Cerebellar cortex (tissue), 1 donor: ENCODE measurements at places on chromosomes 1 and 21.

GRCh38 chr1:36304970-36305914 is 926 bp upstream of the SH3D21 start:
- DNase-seq: no peak

- peak; percentile 28 for DNase-seq
Measured at GRCh38 chr1:109255097-109255651, 5.8 kb downstream of the CELSR2 start.

DNA sequence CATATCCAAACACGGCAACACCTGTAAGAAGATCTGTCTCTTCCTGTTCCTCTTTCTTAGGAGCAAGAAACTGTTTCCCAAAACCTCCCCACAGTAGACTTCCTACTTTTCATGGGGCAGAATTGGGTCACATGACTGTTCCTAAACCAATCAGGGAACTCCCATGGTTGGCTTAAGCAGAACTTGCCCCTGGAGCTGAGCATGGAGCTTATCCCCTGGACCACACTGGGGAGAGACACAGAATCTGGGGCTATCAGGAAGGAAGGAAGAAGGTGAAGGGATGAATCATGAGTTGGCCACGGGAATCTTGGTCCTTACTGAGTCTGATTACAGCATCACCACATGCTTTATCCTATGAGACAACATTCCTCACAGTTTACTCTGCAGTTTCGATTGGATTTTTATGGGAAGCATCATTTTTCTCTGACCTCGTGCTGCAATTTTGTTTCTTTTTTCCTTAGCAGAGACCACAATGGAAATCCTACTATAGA is 81.8 kb downstream of the CDC7 start:
- DNase-seq: peak; percentile 45

GRCh38 chr1:235851939-235852338 is 14.8 kb downstream of the LYST start:
- DNase-seq: no peak

DNA sequence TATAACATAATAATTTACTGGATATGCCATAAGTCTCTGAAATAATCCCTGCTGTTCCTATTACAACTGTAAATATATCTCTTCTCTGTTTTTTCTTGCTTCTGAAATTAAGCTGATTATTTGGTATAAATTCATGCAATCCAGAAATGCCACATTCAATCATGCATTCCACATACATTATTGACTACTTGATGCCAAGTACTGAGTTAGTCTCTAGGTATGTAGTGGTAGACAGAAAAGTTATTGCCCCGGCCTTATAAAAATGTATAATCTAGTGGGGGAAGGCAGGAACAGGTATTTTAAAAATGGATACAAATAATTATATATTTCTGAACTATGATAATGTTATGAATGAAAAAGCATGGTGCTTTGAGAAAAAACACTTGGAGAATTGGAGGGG is 338.6 kb upstream of the SNX7 start:
- DNase-seq: no peak

GRCh38 chr1:159282118-159282517 is 20.0 kb upstream of the FCER1A start:
- no peak for DNase-seq

DNA sequence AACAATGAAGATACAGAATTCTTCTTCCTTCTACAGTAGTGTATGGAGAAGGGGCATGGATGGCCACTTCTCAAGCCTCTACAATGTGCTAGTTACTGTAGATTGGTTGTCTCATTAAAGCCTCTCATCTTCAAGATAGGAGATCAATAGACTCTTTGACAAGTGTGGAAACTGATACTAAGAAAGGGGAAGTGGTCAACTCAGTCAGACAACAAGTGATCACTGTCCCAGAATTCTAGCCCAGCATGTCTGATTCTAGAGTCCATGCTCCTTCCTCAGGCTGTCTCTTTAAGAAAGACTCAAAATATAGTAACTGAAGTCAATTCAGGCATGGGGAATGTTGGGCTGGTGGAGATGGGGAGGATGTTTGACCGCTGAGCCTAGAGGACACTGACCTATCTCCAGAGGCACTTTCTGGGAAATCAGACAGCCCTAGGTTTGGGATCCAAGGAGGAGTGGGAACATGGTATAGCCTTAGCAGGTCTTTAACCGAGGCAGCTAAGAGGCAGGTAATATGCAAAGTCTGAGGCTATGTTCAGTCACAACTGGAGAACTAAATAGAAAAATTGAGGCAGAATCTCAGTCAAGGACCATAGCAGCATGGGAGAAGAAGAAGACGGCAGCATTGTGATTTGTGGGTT is 39.3 kb upstream of the EYA3 start:
- DNase-seq: no peak

DNA sequence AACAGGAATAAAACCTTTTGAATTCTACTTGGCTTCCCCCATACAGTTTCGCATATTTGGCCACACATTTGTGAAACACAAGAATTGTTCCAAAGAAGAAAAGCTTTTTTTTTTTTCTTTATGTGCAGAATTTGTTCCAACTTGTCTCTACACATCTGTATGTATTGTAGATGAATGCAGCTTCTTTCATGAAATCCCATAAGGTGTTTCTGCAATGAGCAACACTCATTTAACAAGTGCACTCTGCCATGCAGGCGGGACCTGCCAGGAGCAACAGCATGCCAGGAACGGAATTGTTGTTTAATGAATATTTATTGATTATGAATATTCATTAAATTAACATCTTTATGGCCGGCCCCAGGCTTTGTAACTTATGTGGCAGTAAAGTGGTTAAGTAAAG is 1075.0 kb downstream of the TTLL7 start:
- no peak for DNase-seq

DNA sequence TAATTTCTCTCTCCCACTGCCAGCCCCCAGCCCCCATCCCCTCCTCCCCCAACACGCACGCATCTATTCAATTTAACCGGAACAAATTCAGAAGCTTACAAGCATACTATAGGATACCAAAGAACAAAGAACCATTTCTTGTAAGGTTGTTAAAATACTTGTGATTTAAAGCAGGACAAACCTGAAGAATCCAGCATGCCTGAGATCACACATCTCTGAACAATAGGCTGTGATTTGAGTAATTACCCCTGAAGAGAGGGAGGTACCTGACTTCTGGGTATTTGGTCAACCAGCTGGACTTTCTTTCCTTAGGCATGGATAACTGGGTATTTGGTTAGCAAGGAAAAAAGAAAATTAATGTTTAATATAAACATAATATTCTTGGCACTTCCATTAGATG is 105.1 kb downstream of the NMNAT2 start:
- no peak for DNase-seq

GRCh38 chr1:247746391-247746935 is 1.5 kb downstream of the OR14A2 start:
- no peak for DNase-seq

GRCh38 chr21:21971384-21971783 is 973.2 kb downstream of the NCAM2 start:
- DNase-seq: no peak

GRCh38 chr1:161367684-161368400 is at the start of gene CFAP126:
Gene CFAP126, minus strand, starts transcription at chr1:161367876. Its CDS starts 8 bp downstream, at chr1:161367868.
- peak; percentile 58 for DNase-seq

- no peak for DNase-seq
Measured at GRCh38 chr1:188937965-188938551, 1539.6 kb downstream of the BRINP3 start.

DNA sequence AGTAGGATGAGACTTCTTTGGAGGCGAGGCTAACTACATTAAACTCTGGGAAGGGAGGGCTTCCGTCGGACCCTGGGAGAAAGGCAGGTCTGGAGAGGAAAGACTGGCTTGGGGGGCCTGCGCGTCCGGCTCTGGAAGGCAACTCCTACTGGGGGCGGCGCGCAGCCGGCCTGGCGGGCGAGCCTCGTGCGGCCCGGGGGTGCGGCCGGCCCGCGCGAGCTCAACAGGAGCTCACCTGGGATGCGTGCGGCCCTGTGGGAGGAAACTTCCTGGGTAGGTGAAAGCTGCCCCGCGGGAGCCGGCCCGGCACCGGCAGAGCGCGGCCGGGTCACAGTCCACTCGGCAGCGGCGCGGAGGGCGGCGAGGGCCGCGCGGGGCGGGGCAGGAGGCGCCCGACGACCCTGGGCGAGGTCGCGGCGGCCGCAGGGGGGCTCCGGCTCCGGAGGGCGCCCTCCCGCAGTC is 449 bp downstream of the EPS15 start:
- DNase-seq: no peak

- no peak for DNase-seq
Measured at GRCh38 chr21:36403713-36404112, 18.5 kb downstream of the CHAF1B start.

DNA sequence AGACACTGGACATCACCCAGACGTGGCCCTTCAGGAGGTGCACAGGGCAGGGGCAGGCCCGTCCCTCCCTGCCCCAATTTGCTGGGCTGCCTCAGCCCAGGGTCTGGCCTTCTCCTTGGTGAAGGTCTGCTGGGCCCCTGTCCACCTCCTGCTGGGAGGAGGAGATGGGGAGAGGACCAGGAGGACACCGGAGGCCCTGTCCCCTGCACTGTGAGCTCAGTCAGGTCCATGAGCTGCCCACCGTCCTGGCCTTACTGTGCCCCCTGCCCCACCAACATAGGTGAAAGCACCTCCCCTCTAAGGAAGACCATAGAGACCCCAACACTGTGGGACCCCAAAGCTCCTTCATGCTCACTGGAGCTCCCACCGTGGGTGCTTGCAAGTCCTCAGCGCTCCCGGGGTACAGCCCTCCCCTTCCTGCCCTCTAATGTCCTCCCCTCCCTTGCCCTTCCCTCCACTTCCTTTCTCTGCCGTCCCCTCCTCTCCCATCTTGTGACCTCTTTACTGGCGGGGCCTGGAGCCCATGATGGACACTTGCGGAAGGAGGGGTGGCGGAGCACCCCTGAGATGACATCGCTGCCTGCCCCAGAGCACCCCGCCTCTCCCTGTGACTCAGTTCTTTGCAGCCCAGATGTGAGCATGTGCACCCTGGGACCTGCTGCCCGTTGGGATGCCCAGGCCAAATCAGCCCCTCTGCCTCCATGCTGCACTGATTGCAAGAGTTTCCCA is 4.6 kb downstream of the LRRC3 start:
- no peak for DNase-seq

GRCh38 chr1:244796719-244797406 is 38.6 kb upstream of the COX20 start:
- DNase-seq: peak; percentile 79

DNA sequence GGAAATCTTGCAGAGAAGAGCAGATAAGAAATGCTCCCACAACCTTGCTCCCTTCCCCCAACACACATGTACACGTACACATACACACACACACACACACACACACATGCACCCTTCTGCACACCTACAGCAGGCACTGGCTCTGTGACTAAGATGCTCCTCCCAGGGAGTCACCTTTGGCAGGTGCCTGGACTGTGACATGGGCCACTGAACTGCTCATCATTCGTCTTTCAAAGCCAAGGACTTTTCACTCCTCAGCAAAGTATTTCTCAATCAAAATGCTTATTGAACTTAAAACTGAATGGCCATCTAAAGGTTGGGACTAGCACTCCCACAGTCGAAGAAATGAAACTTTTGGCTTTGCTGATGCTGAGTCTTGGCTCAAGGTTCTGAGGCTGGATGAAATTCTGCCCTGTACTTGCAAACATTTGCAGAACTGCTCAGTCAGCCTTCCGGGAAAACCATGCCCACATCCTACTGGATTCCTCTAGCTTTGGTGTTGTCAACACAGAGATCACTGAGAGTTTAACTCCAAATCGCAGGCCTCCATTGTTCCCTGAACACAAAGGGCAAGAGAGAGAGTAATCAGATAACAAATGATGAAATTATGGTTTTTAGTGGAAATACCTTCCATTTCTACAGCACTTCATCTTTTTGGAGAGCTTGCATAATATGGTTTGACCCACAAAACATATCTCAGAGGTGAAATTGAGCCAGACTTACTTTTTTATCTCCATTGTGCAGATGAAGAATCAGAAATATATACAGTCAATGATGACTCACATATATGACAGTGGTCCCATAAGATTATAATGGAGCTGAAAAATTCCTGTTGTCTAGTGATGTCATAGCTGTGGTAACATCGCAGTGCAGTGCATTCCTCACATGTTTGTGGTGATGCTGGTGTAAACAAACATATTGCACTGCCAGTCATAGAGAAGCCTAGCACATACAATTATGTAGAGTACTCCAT is 72.4 kb upstream of the BCAR3 start:
- DNase-seq: no peak

DNA sequence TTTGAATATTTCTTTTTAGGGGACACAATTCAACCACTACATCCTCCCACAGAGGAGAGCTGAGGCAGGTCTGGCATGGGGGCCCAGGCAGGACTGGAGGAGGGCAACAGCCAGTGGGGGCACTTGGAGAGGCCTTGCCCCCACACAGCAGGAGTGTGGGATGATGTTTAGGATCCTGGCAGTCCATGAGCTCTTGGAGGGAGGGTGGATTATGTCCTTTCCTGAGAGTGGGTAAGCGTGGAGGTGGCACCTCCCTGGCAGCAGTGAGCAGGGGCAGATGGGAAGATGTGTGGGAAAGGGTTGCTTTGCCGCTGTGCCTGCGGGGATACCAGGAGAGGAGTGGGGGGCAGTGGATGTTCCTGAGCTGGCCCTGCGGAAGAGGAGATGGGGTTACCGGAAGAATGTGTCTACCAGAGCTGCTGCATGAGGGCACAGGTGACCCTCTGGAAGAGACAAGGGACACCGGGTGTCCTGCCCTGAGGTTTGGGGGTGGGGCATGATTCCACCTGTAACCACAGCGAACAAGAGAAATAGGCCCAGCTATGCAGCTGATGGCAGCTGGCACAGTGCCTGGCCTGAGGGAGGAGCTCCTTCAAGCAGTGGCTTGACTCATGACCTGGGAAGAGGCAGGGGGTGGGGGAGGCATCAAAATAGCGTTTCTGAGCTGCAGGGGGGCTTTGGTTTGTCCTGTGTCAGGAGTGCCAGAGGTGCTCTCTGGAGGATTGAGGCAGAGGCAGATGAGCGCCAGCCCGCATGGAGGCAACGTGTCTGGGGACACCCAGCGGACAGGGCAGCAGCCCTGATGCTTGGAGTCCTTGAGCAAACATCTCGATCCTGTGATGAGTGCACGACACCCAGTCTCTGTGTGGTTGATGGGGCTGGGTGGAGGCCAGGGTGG is 123.9 kb upstream of the TMPRSS2 start:
- DNase-seq: no peak

DNA sequence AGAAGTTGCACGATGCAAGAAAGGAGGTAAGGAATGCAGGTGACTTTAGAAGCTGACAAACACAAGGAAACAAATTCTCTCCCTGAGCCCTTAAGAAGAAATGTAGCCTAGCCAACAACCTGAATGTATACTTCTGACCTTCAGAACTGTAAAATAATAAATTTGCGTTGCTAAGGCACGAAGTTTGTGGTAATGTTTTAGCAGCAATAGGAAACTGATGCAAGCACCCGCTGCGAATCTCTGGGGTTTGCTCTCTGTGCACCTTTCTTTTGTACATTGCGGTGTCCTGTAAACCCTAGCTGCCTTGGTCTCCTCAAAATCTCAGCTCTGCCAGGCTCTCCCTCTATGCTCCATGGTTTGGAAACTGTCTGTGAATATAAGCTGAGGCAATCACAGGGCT is 15.1 kb downstream of the CD53 start:
- DNase-seq: no peak

- DNase-seq: no peak
Measured at GRCh38 chr1:2379733-2380404, 11.5 kb downstream of the MORN1 start.
